NCI-H226 (cell line): ENCODE measurements at places on chromosomes 1 and 21.

GRCh38 chr1:41101950-41102607, 80.6 kb upstream of the SLFNL1 start:
- DNase-seq, result peak; percentile 88

DNA sequence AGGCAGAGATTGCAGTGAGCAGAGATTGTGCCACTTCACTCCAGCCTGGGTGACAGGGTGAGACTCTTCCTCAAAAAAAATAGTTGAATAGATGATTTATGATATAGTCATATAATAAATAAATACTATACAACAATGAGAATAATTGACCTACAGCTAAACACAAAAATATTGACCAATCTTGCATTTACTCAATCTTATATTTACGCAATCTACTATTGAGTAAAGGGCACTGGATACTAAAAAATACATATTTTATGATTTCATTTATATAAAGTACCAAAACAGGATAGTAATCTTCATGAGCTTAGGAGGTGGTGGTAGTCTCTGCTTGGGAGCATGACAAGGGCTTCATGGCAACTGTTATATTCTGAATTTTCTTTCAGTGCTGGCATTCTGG, 19.1 kb upstream of the GBP3 start:
- DNase-seq, result no peak

DNA sequence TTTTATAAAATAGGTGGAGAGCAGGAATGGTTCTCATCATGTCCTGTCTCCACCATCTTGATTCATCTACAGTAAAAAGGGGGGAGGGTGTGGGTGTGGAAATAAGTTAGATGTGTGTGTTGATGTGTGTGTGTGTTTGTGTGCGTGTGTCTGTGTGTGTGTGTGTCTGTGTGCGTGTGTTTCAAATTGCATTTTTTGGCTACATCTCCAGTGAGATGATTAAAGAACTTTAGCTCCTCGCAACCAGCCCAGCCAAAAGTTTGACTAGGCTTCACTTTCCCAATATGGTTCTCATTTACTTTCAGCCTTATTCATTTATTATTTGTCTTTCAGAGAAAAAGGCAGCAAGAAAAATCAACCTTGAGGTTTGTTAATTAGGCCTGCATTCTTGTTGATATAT, 14.7 kb upstream of the HAO2 start:
- no peak for DNase-seq

- no peak for DNase-seq
Measured at GRCh38 chr1:224182057-224182865, 779 bp upstream of the DEGS1 start.

GRCh38 chr21:32137266-32137665, 141.6 kb downstream of the MIS18A start:
- DNase-seq, result peak; percentile 6

- no peak for DNase-seq
Measured at GRCh38 chr1:90501281-90501680, 215.8 kb downstream of the BARHL2 start.
